Stimulated activated CD4-positive, alpha-beta T cell treated with anti-CD3 and anti-CD28 coated beads, Interleukin-1b, Interleukin-23, amount 100 ng/mL, for 4 hours (primary cell): ENCODE measurements at places on chromosomes 6 and 20.

DNA sequence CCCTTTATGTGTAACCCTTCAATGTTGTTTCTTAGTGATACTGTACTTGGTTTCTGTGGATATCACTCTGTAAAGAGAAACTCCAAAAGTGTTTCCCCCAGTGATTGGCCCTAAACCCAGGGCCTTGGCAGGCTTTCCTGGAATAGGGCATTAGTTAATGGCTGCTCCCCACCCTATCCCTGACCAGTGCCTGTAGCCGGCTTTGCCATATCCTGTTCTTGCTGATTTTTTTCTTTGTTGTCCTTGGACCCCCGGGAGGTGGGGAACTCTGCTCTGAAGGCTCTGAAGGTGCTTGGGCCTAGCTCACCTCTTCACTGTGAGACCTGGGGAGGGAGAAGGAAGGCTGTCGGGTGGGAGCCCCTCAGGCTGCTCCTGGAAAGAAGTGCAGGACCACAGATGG is 120.1 kb downstream of the TCP11 start:
- DNase-seq: no peak

DNA sequence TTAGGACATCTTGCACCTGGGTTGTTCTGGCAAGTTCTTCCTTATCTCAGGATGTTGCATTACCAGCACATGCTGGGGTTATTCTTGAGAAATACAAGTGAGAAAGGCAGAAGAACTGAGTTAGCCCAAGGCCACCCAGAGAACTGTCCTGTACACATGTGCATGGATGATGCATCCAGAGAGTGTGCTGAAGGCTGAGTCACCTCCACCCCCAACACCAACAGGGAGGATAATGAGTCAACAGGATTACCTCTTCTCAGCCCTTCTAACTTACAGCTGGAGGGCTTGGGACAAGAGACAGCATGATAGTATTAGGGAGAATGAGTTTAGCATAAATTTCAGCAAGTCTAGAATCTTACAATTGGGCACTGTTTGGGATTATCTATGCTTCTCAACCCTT is 8.5 kb downstream of the SCGN start:
- DNase-seq: no peak

DNA sequence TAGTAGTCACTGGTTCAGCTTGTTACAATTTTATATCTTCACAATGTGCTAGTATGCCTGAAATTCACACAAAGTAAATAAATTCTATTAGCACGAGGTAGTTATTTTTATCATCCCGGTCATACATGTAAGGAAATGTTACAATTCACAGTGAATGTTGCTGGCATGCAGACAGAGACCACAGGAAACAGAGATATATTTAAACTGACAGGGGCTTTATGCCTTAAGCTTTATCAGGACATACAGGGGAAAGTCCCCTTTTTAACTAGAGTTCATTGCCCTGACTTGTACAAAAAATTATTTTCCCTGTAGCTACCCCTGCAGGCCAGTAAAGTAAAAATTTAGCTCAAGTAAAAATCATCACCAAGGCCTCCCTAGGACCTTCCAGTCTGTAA is 712.0 kb upstream of the NRSN1 start:
- DNase-seq: no peak

DNA sequence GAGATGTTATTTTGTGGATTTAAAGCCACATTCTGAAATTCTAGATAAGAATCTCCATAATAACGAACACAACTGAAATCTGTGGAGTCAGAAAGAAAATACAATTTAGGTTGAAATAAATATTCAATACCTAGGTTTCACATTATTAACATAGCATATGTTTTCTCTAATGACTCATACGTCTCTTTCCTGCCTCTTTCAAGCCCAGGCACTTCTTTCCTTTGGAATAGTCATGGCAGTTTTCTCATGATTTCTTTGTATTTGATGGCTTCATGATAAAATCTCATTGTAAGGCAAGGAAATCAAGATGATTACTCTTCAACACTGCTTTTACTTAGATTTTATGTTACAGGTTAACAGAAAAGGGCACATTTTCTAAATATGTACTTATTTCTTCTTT is 803.7 kb downstream of the PHF3 start:
- no peak for DNase-seq

DNA sequence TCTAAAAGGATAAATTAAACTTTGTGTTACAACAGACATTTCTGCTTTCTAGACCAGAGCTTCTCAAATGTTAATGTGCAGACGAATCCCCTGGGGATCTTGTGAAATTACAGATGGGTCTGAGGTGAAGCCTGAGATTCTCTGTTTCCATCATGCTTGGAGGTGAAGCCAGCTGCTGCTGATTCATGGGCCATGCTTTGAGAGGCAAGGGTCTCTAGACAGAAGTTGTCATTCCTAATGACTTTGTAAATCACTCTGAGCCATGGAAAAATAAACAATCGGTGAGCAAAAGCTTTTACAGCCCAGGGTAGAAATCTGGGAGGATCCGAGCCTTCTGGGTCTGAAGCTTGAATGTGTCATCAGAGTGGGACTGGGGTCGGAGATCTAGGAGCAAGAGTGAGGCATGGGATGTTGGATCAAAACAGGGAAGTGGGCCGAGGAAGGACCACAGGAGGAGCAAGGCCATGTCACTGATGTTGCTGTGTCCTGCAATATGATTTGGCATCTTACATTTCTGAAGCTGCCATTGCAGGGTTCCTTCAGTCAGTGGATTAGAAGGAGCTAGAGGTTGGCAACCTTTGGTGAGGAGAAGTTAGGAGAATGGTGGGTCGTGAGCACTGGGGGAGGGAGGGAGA is 77.3 kb downstream of the TRMT11 start:
- DNase-seq: no peak

DNA sequence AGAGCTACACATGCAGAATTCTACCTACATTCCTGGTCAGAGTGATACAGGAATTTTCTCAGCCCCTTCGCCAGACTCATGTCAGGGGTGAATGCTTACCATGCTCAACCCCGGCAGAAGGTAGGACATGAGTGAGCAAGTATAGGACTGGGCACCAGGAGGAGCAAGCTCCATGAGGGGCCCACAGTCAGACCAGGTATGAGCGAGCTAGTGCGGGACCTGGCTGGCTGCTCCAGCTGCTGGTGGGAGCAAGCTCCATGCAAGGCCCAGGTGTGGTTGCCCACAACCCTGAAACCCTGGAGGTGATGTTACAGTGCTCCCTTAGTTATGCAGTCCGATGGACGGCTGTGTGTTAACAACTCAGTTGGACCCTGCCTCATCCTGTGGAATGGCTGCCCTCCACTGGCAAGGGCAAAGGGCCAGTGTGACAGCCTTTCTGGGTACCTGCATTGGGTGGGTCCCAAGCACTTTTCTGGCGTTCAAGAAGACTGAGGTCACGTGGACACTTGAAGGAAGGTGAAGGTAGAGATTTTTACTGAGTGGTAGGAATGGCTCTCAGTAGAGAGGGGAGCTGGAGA is 503.5 kb upstream of the CITED2 start:
- no peak for DNase-seq

DNA sequence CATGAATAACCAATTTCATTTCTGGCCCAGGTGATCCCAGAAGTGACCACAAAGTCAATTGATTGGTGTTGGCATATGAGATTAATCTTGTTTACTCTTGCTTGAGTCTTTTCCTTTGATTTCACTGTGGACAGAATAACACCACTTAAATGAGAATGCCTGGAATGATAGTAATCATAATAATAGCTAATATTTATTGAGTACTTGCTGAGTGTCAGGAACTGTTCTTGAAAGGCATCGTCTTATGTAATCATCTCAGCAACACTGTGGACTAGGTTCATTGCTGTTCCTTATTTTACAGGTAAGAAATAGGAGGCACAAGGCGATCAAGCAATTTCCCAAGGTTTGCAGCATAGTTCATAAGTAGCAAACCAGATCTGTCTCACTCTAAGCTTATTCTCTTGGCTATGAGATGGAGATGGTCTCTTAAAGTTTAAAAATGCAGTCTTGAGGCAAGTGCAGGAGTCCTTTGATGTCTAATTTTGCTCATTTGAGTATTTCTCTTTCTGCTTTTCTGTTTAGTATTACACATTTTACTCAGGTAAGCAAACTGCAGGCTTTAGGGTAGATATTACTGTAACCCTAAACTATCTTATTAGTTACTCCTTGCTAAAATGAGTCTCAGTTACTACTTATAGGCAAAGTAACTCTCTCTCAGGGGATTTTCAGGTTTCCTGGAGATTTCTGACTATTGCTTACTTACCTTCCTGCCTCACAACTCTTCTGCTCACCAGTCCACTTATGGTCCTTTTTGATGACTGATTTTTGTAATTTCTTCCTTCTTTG is 6.3 kb downstream of the ADGRG6 start:
- DNase-seq: no peak

DNA sequence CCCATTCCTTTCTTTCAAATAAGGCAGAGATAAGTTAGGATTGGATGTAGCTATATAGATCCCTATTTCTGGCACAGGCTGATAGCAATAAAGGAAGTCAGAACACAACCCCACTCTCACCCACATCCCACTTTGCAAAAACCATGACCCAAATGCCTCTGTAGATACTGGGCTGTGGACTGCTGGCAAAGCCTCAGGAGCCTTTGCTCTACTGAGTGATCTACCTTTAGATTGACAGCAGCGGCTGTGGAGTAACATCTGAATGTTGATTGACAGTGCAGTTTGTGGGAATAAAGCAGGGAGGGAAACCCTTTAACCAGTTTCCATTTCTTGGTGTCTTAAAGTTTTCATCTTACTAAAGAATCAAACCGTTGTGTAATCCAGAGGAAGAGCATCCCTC is 6.7 kb upstream of the TMEM30A start:
- DNase-seq: no peak

- no peak for DNase-seq
Observed at GRCh38 chr6:38937839-38938613, 110.6 kb upstream of the GLP1R start.

- DNase-seq: no peak
Observed at GRCh38 chr6:168349718-168350210, 30.2 kb upstream of the DACT2 start.

DNA sequence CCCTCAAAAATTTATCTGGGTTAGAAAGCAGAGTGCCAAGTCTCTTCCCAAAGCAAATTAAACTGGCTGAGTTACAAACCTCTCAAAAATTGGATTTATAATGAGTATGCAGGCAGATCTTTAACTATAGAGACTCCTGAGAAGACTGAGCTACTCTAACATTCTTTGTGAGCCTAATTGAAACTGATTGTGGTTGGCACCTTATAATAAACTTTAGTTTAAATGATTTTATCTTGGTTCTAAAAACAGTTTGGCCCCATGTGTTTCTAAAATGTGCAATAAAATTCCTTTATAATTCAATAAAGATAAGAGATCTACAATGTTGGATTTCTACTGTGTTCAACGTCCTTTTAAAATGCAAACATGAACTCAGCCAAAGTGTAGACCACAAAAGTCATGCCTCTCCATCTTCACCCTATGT is 480.2 kb upstream of the RNF217 start:
- DNase-seq: no peak

DNA sequence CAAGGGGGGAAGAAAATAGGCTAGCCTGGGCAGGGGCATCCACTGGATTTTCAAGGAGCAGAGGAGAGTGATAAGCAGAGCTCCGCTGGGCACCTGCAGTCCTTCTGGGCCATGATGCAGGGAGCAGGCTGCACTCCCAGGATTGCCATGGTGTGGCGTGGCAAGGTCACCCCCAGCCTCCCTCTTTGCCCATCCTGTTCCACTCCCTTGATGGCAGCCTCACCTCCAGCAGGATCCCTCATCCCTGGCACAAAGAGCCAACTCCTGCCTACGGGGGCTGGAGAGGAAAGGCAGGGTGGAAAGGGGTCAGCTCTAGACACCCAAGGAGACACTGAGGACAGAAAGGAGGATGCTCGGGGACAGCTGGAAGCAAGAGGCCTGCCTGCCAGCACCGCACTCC is 22.4 kb upstream of the MYMX start:
- DNase-seq: no peak
